ENCODE measurements at places on chromosomes 6 and 20. TPM values are rescaled to one million over a fixed set of nuclear protein-coding genes. Genes with fewer than 3 reads are reported as not detected.

The TRIM40 gene
- not detected for polyA plus RNA-seq

The MOXD1 gene
- polyA plus RNA-seq = 1.9 TPM

DNA sequence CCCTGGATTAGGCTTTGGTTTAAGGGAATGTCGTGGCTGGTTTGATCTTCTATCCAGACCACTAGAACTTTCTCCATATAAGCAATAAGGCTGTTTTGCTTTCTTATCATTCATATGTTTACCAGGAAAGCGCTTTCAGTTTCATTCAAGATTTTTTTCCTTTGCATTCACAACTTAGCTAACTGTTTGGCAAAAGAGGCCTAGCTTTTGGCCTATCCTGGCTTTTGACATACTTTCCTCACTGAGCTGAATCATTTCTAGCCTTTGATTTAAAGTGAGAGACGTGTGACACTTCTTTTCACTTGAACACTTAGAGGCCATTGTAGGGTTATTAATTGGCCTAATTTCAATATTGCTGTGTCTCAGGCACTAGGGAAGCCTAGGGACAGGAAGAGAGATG, 1.7 kb upstream of the FAM50B start:
- DNase-seq = no peak

DNA sequence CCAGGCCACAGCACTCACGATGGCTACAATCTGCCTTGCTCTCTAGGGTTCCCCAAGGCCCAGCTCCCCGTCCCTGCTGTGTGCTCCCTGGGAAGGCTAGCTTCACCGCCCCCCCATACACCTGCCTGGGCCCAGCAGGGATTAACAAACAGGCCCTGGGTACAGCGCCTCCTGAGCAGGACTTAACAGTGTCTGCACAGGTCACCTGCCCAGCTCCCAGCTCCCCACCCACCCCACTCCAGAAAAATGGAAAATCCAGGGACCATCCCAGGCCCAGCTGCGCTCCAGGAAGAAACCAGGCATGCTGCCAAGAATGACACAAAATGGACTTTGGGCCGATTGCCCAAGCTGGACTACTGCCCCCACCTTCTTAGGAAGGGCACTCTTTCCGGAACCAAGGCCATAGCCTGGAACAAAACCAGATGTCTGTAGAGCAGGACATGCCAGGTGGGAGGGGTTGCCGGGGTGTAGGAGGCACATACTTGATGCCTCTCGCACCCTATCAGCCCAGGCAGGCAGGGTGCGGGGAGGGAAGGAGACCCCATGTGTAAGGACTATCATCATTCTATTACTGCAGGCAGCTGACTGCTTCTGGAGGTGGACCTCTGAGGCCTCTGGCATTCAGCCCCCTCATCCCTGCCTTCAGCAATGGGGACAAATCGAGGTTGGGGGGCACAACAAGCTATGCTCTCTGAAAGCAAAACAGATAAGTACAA, 104.9 kb downstream of the SNX5 start:
- DNase-seq = peak; percentile 83
